ENCODE measurements at places on chromosomes 7 and 10. TPM values are rescaled to one million over a fixed set of nuclear protein-coding genes. Genes with fewer than 3 reads are reported as not detected.

GRCh38 chr7:100613412-100614175, 1.3 kb downstream of the MOSPD3 start:
- DNase-seq, result no peak
- H3K4me3 ChIP-seq, result peak overlapping the region; percentile 85
- no peaks in the 10 kb centered on the region for H3K4me1 ChIP-seq
- H3K27me3 ChIP-seq, result no peaks in the 10 kb centered on the region

DNA sequence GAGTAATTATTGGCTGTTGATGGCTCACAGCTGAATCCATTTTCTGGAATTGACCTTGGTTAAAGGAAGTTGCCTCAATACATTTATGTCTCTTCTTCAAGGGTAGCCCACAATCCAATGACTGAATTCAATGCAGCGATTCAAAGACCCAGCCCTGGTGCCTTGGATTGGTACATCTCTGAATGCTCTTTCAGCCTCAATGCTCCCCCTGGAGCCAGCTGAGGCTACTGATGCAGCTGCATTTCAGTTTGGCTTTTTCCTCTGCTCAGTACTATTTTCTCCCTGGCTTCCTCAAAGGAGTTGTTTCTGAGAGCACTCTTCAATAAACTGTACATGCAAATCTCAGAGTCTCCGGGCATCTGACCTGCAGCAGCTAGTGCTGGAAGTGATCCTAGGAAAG, 633 bp upstream of the EBLN1 start:
- H3K4me1 ChIP-seq, result no peaks in the 10 kb centered on the region
- H3K27ac ChIP-seq, result no peak overlapping the region
- no peak overlapping the region for H3K4me3 ChIP-seq
- no peaks in the 10 kb centered on the region for H3K36me3 ChIP-seq
- H3K27me3 ChIP-seq, result no peaks in the 10 kb centered on the region
- DNase-seq, result no peak

DNA sequence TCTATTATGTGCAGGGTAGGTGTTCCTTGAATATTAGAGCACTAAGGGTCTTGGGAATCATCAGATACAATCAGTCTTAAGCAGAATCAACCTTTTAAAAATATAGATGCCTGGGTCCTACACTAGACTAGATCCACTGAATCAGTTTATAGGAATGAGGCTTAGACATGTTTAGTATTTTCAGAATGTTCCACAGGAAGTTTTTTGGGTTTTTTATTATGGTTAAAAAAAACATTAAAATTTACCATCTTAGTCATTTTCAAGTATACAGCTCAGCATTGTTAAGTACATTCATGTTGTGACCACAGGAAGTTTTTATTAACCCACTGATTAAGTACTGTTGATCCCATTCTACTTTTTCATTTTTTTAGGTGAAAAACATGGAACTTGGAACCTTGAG, 135.7 kb downstream of the LCOR start:
- no peak for DNase-seq
- no peaks in the 10 kb centered on the region for H3K27me3 ChIP-seq
- H3K36me3 ChIP-seq, result no peaks in the 10 kb centered on the region
- H3K4me1 ChIP-seq, result no peaks in the 10 kb centered on the region

GRCh38 chr10:125149036-125149679, 11.2 kb downstream of the CTBP2 start:
- H3K36me3 ChIP-seq, result no peaks in the 10 kb centered on the region
- no peak overlapping the region for H3K4me3 ChIP-seq
- H3K27ac ChIP-seq, result peak overlapping the region; percentile 87
- peaks cover 12% of the 10 kb centered on the region for H3K4me1 ChIP-seq

DNA sequence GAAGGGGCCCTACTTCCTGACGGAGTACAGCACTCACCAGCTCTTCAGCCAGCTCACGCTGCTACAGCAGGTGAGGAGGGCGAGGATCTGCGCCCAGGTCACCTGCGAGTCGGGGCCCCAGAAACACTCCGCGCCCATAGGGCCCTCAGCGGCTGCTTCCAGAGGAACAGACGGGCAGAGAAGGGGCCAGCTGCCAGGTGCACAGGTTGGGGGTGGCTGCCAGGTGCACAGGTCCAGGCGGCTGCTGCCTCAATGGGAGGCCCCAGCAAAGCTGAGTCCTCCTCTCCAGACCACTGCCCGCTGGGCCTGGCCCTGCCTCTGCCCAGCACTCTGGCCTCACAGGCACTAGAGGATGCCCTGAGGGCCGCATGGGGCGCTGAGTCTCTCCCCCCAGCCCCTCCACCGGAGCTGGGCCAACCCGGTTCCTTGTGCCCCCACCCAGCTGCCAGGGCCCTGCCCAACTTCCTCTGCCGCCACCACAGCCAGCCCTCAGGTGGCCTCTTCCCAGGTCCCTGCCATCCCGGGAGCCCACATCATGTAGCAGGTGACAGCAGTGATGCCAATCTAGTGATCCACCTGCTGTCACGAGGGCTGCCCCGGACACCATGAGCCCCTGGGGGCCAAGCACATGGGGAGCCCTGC, 17.0 kb upstream of the UTF1 start:
- DNase-seq, result no peak
- H3K4me1 ChIP-seq, result no peaks in the 10 kb centered on the region

Gene HOXA10
- total RNA-seq, result 5.2 TPM

Gene RSPH10B2
- total RNA-seq, result 0.44 TPM

Gene LMTK2
- 14.1 TPM for total RNA-seq

Gene LHFPL3
- total RNA-seq, result not detected

DNA sequence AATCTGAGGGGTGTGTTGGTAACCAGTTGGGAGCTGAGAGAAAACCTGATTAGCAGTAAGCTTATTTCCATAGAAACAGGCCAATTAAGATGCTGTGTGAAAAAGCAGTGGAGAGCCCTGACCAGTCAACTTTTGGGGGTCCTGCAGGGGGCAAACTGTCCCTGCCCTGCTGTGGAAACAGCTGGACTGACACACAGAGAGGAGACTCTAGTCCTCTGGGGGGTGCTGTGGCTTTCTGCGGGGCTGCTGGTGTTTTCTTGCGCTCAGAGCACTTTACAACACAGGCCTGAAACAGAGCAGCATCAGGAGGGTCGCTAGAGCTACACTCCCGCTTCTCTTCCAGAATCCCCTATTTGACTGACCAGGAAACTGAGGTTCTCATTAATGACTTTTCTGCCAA, 546.9 kb upstream of the GALNT17 start:
- H3K27me3 ChIP-seq, result no peaks in the 10 kb centered on the region
- DNase-seq, result no peak
- no peaks in the 10 kb centered on the region for H3K36me3 ChIP-seq
- no peak overlapping the region for H3K27ac ChIP-seq

DNA sequence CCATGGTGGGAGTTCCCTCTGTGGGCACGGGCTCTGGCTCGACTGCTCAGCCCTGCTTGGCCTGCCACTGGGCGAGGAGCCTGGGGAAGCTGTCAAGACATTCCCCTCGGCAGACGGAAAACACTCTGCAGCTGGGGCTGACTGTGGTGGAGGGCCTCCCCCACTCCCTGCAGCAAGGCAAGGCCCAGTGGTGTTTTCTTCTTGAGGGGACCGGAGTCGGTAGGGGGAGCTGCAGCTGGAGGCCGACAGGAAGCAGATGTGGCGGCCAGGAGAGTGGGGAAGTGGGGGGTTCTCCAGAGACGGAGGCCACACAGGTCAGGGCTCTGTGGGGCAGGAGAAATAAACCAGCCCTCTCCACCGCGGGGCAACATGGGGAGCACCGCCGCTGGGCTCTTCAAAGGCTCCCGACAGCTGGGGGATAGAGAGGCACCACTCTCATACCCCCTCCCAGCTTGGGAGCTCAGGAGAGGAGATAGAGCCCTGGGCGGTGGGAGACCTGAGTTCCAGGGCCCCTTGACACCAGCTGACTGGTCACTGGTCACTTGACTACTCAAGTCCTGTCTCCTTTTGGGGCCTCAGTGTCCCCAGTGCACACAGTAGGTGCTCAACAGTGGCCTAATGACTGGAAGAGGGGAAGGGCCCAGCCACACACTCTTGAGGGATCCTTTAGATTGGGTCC, 43.4 kb downstream of the PPIF start:
- H3K36me3 ChIP-seq, result no peaks in the 10 kb centered on the region
- no peaks in the 10 kb centered on the region for H3K4me1 ChIP-seq
- H3K27me3 ChIP-seq, result no peaks in the 10 kb centered on the region
- H3K27ac ChIP-seq, result no peak overlapping the region

GRCh38 chr10:90865401-90865800, 6.4 kb upstream of the RPP30 start:
- H3K36me3 ChIP-seq, result no peaks in the 10 kb centered on the region
- H3K4me1 ChIP-seq, result no peaks in the 10 kb centered on the region
- H3K27ac ChIP-seq, result no peak overlapping the region
- no peak for DNase-seq
- H3K4me3 ChIP-seq, result no peak overlapping the region

DNA sequence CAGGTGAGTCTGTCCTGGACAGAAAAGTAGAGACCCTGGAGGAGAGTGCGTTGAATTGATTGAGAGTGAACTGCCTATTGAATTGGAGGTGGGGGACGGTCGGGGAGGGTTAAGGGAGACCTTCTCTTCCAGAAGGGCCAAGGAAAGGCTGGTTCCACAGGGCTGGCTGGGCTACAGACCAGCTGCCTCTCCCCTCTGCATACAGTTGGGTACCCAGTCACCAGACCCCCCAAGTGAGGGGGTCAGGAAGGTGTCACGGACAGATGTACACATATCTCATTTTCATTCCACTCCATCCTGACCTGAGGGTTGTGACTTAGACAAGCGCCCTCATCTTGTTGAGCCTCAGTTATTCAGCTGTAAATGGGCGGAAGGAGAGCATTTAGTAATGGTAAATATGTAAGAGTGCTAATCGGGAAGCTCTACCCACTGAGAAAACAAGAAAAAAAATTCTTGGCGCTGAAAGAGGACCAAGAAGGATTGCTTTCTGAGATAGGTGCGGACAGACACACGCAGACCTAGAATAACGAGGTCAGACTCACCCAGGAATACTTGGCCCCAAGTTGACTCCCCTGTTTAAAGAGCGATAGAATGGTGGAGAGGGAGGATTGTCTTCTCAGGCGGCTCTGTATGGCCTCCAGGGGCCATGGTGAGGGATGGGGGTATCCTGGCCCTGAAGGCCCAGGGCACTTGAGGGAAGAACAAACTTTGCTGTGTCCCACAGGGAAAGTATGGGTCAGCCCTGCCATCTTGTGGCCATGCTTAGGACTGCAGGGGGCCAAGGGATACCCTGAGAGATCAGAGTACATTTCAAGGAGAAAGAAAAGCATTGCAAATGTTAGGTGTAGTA, 7.2 kb upstream of the MBL2 start:
- H3K27me3 ChIP-seq, result no peaks in the 10 kb centered on the region
- DNase-seq, result no peak
- no peak overlapping the region for H3K4me3 ChIP-seq
- no peak overlapping the region for H3K27ac ChIP-seq
- H3K4me1 ChIP-seq, result no peaks in the 10 kb centered on the region

GRCh38 chr7:30992414-30992813, 28.7 kb downstream of the GHRHR start:
- no peaks in the 10 kb centered on the region for H3K27me3 ChIP-seq
- H3K4me1 ChIP-seq, result no peaks in the 10 kb centered on the region
- H3K27ac ChIP-seq, result no peak overlapping the region
- H3K36me3 ChIP-seq, result no peaks in the 10 kb centered on the region

Data from breast epithelium (tissue), 4 donors.